Activated CD4-positive, alpha-beta T cell treated with anti-CD3 and anti-CD28 coated beads, Interleukin-2, amount 50 U/mL, for 24 hours (primary cell): ENCODE measurements at places on chromosomes 4 and X.

DNA sequence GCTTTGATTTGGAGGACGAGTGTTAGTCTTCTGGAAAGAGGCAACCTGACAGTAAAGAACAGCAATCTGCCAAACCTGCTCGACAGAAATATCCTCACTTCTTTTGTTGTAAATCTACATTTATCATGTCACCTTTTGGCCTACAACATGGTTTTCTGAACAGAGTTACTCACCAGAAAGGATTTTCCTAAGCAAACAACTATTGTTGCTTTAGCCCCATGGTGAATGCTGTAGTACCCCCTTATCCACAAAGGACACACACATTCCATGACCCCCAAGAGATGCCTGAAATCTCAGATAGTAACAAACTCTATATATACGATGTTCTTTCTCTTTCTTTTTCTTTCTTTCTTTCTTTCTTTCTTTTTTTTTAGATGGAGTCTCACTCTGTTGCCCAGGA is 42.7 kb downstream of the TMEM150C start:
- DNase-seq: no peak

DNA sequence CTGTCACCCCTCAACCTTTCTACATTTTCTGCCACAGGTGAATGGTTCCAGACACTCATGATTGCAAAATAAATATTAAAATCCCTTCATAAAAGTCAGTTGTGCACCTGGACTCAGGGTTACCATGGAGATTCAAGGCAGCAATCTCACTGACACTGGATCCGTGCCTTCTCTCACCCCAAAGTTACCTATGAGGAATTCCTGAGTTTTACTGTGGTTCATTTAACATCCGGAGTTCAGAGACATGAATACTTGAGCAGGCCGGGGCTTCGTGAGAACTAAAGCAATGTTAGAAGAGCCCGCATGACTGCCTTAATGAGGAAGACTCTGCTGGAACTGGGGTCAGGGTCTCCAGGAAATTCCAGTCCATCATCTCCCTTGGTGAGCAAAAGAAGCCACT is 12.5 kb upstream of the CLNK start:
- DNase-seq: no peak

DNA sequence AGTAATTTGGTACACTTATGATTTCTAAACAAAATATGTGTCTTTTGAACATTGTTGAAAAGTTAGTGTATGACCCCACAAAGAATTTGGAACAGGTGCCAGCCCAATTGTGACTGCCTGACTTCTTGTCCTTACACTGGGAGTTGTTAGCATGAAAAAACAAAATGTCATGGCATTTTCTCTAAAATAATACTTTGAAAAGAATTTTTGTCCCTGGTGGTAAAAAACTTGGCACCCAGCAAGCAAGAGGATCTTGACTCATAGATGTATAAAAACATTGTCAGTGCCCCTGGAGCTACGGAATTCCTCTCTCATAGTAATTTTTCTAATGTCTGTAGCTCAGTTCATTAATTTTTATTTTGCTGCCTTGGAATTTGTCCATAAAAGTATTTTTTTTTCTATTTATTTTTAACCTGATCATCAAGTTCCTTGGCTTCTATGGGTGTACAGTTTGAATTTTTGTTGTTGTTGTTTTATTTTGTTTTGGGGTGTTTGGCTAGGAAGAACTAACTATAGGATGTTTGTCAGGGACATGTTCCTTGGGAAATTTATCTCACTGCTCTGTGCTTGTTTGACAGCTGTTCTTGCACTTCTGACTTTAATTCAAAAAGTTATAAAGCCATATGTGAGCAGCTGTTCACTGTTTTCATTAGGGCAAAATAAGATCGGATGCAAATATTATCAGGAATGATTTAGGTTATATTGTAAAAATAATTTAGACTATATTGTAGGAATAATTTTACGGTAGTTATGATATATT is 95.4 kb upstream of the NUDT6 start:
- DNase-seq: no peak

- DNase-seq: peak; percentile 43
These were observed at the start of gene ARHGAP10 for GRCh38 chr4:147731580-147732517. Gene ARHGAP10 (plus strand): TSS chr4:147732088. CDS start chr4:147732302, 214 bp downstream.

DNA sequence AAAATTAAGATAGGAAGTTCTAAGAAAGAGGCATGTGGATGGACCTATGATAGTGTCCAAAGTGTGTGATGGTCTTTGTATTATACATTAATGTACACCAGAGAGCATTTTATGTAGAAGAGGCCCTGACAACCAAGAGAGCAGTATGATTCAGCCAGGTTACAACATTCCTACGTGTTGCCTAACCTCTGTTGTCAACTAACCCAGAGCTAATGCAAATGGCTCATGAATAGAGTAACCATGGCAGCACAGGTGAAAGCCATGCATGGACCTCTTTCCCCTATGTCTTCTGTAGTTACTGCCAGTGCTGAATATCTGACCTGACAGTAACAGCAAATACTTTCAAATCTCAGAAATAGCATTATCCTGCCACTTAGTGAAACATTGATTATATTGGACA is 255.6 kb downstream of the NDST4 start:
- no peak for DNase-seq

DNA sequence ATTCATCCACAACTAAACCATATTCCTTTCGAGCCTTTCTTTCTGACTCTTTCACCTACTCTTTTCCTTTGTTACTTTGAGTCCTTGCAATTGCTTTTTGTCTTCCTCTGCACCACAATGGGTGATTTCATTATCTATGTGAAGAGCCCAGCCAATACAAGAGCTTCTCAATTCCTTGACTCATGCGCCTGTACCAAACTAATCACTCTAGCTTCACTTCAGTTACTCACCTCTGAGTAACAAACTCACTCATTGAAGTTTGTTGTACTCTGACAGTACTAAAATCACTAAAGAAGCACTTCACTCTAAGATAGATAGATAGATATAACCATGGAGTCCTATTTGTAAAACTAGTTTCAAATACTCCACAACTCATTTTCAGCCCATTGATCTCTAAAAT is 191.7 kb upstream of the EPHA5 start:
- no peak for DNase-seq

DNA sequence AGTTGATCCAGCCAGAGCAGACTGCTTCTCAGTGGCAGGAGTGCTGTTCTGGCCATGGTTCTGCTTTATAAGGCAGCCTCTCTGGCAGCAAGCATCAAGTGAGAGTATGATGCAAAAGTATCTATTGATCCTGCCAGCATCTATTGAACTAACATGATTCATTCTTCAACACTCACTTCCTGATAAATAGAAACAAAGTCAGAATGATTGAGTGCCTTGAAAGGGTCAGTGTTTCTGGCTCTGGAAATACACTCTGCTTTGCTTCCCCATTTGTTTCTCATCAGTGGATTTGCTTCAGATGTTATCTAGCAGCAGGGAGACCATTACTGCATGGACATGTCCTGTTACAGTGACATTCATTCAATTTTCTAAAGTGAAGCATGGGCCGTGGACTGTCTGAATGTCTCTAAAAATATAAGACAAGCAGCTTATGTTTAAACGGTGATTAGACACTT is 66.2 kb upstream of the FRAS1 start:
- no peak for DNase-seq

GRCh38 chrX:87924619-87925018 is 407.0 kb downstream of the KLHL4 start:
- no peak for DNase-seq

GRCh38 chrX:31057291-31057690 is 14.6 kb downstream of the FTHL17 start:
- DNase-seq: no peak

GRCh38 chrX:149531599-149531998 is 9.2 kb upstream of the EOLA1 start:
- DNase-seq: no peak

GRCh38 chrX:31293409-31293808 is 221.6 kb upstream of the FTHL17 start:
- DNase-seq: no peak

- DNase-seq: no peak
These were observed 106.5 kb downstream of the ATP11C start for GRCh38 chrX:139826065-139827044.
